ENCODE measurements at places on chromosomes 7 and 10. TPM values are rescaled to one million over a fixed set of nuclear protein-coding genes. Genes with fewer than 3 reads are reported as not detected.
A peak's percentile ranks its signal among the peaks of the same experiment; 100 is the strongest.

DNA sequence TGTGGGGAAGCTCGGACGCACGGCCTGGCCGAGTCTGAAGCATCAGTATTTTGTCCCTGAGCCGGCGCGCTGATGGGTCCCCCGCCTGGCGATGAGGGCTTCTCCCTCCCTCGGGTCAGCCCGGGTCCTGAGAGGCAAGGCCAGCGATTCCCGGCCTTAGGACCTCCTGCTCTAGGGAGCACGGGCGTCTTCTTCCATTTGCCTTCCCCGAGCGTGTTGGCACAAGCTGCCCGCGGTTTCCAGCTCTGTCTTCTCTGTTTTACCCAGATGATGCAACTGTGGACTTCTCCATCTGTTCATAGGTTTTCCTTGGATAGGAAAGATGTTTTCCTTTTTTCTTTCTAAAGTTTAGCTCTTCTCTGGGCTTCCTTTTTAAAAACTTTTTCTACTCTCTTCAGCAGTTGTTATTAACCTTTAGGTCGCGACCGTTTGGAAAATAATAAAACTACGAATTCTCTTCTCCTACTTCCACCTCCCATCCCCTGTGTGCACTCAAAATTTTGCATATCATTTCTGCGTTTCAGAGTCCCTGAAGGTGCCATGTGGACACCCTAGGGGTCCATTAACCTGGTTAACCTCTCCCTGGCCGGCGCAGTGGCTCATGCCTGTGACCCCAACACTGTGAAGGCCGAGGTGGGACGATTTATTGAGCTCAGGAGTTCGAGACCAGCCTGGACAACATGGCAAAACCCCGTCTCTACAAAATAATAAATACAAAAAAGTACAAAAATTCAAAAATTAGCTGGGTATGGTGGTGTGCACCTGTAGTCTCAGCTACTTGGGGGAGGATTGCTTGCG lies 1.4 kb upstream of the SLC25A28 start:
- no peak for DNase-seq

PRSS37 gene
- total RNA-seq, result not detected

GRCh38 chr10:122515022-122515424 lies 45.5 kb upstream of the DMBT1 start:
- no peak for DNase-seq

DNA sequence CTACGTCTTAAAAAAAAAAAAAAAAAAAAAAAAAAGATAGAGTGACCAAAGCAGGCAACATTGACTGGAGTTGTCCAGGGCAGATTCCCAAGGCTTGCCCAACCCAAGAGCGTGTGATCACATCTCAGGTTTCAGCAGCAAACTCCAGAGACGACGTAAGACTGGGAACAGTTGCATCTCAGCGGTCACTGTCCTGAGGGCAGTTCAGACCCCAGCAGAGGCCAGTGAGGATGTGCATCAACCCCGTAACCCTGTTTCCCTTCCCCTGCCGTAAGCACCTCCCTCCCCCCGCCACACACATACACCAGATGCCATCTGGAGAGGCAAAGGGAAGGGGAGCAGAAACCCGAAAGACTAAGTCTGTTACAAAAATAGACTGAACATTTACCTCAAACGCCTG lies 19.3 kb upstream of the TOMM7 start:
- DNase-seq, result peak; percentile 78

GRCh38 chr10:47249881-47250280 lies 50.1 kb upstream of the GDF10 start:
- DNase-seq, result no peak

- DNase-seq, result no peak
Measured at GRCh38 chr7:74412056-74412455, 41.6 kb upstream of the GTF2IRD1 start.

DNA sequence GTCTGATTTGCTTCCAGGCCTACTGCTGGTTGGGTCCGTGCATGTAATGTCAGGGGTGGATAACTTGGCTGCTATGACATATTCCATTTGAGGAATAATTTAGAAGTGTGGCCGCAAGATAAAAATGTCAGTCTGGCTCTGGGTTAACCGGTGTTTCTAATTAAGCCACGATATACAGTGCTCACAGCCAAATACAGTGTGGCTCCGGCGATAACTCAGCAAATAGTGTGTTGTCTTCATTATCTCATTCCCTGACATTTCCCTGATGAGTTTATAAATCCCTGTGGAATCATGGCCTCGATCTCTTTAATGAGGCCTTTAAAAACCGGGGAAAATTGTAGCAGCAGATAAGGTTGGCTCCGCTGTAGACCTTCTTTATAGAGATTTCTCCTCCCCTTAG lies 1125.0 kb downstream of the TYW1 start:
- no peak for DNase-seq

GRCh38 chr10:4770801-4771553 lies 55.0 kb upstream of the AKR1E2 start:
- DNase-seq, result no peak

DNA sequence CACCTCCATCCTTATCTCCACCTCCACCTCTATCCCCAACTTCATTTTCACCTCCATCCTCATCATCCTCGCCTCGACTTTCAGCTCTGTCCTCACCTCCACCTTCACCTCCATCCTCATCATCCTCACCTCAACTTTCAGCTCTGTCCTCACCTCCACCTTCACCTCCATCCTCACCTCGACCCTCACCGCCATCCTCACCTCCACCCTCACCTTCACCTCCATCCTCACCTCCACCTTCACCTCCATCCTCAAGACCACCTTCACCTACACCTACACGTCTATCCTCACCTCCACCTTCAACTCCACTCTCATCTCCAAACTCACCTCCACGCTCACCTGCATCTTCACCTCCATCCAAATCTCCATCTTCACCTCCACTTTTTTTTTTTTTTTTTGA lies 12.0 kb upstream of the RABGEF1 start:
- DNase-seq, result no peak

- DNase-seq, result no peak
Measured at GRCh38 chr10:5448333-5449001, 36.1 kb downstream of the NET1 start.

DNA sequence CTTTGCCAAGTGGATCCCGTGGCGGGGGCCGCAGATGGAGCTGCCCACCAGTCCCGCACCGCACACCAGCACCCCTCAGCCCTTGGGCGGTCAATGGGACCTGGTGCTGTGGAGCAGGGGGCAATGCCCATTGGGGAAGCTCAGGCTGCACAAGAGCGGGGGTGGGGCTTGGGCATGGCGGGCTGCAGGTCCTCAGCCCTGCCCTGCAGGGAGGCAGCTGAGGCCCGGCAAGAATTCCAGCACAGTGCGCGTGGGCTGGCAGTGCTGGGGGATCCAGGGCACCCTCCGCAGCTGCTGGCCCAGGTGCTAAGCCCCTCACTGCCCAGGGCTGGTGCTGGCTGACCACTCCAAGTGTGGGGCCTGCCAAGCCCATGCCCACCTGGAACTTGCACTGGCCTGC lies 136.2 kb upstream of the ANKRD30A start:
- no peak for DNase-seq

- DNase-seq, result no peak
Measured at GRCh38 chr10:14499601-14499904, 168.8 kb upstream of the FRMD4A start.

DNA sequence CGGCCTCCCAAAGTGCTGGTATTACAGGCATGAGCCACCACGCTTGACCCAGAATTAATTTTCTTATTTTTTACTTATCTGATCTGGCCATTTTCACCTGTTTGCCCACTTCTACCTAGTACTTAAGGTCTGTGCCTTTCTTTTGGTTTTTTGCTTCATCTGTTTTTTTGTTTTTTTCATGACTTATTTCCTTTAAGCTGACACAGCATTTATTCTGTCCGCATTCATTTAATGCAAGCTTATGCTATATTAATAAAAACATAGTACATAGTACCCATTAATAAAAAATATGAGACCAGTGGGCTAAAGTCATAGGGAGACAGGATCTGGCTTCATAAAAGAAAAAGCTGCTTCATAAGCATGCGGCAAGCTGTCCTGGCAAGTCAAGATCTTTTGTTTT lies 205.4 kb downstream of the ZEB1 start:
- DNase-seq, result no peak

DNA sequence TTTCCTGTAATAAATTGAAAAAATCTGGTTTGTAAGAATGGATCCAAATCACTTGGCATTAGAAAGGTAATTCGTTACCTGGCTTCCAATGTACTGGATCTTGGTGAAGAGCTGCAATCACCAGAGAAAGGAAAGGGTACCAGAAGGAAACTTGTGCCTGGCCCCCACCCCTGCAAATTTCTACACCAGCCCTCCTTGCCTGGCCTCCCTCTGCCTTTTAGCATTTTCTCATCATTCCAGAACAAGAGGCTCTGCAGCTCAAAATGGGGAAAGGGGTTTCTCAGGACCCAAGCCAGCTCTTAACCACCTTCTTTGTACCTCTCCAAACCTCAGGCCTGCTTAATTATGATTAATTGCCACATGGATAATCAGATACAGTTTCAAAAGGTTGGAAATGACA lies 612.8 kb upstream of the MGMT start:
- no peak for DNase-seq

DNA sequence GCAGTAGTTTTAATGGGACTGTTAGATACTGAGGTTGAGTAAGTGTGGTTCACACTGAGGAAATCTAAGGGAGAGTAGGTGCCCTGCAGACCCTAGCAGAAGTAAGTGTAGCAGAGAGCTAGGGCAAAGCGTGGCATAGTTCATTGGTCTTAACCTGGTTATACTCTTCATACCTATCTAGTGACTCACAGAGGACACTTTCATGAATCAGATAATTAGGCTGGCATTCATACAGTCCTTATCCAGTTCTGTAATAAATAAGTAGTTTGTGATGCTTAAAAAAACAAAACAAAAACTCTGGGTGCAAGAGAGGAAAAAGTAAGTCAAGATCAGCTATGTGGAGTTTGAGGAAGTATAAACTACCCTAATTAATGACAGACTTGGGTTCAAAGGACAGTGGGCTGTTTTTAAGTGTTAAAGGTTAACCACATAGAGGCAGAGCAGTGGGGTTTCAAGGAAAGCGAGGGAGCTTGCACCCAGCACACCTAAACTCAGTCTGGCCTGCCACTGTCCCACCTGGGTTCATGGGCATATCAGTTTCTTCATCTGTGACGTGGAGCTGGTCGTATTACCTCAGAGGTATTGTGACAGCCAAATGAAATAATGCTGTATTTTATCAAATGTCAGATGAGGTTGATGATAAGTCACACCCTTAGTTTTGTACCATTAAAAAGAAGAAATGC lies 27.1 kb downstream of the LMTK2 start:
- DNase-seq, result no peak

DNA sequence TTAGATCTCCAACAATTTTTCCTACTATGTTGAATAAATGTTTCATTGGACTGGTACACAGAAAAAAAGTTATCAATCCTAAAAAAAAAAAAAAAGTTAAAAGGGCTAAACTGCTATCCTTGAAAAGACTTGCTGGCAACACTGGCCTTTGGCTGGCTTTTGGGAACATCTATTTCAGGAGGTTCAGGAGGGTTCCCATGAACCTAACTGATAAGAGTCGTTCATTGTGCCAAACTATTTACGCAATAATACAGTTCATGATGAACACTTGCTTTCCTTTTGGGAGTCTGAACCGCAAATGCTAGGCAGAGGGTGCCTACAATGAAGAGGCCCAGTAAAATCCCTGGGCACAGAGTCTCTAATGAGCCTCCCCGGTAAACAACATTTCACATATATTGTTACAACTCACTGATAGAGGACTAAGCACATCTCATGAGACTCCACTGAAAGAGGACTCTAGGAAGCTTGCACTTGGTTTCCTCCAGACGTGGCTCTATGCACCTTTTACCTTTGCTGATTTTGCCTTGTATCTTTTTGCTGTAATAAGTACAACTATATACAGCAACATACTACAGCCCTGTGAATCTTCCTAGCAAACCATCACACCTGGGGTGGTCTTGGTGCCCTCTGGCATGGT lies 45.0 kb downstream of the ZFAND4 start:
- DNase-seq, result no peak

- DNase-seq, result no peak
Measured at GRCh38 chr7:146405737-146406136, 289.1 kb downstream of the CNTNAP2 start.

DNA sequence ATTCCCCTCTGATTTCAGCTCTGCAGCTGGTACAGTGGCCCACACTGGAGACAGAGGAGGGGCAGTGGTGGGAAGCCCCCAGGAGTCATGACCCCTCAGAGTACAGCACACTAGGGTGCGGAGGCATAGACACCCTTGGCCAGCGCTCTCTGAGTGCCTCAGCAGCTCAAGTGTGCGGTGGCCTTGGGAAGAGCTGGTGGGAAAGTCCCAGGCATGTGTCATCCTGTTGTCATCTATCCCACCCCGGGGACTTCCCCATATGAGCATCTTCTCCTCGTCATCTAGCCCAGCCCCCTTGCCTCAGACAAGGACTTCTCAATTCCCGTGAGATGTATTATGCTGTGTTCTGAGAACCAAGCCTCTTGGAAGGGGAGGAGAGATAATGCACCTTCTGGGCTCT lies 15.6 kb upstream of the PPIF start:
- no peak for DNase-seq

DDX50 gene
- 19.7 TPM for total RNA-seq

STEAP1 gene
- 0.59 TPM for total RNA-seq

CTAGE4 gene
- total RNA-seq, result not detected

GRCh38 chr10:37439826-37440225 lies 314.4 kb downstream of the ANKRD30A start:
- no peak for DNase-seq

STRIP2 gene
- total RNA-seq, result 46.6 TPM

GRCh38 chr10:75127471-75127870 lies 16.0 kb downstream of the SAMD8 start:
- DNase-seq, result no peak

GRCh38 chr7:28674359-28674782 lies 262.1 kb downstream of the CREB5 start:
- DNase-seq, result no peak

SLC18A3 gene
- not detected for total RNA-seq

DNA sequence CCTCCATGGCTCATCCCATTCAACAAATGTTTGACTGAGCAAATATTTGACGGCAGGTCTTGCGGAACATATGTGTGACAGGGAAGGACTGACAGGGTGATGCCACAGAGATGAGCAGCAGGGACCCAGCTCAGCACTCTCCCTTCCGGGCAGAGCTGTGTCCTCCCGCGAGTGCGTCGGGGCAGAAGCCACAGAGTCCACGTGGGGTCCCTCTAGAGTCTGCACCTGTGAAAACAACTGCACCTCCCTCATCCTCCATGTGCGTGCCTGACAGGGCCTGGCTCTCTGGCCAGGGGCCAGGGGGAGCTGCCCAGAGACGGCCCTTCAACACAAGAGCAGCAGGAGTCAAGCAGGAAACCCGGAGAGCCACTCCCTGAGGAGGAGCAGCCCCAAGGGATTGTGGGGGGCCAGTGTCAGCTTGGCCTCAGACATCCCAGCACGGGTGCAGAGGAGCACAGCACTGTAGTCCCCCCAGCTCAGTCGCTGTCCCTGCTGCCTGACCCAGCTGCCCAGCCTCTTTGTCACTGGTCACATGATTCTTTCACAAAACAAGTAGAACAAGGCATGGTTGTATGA lies 83.6 kb upstream of the TMEM72 start:
- no peak for DNase-seq

GRCh38 chr7:30411897-30412296 lies 66.7 kb downstream of the NOD1 start:
- DNase-seq, result no peak

DNA sequence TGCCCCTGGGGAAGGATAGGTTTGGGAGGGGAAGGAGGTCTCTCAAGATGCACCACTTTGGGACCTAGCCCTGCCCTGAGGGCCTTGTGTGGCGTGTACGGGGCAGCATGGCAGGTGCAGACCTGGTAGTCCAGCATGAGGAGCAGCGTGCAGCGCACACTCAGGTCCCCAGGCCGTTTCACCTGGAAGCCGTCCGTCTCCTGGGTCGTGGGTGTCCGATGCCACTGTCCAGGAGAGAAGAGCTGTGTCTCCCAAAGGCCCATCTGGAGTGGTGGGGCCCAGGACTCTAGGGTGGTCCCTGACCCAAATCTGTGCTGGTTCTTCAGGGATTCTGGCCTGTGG lies 6.8 kb downstream of the SMARCD3 start:
- peak; percentile 39 for DNase-seq
